ENCODE measurements at places on chromosomes 5 and 9. TPM values are rescaled to one million over a fixed set of nuclear protein-coding genes. Genes with fewer than 3 reads are reported as not detected.

The SGTB gene
- 7.3 TPM for total RNA-seq

The PLEKHG4B gene
- 4.3 TPM for total RNA-seq

The SHOC1 gene
- total RNA-seq: not detected

The RASEF gene
- total RNA-seq: 52.3 TPM

- no peak for DNase-seq
- peaks cover 4% of the 10 kb centered on the region for H3K36me3 ChIP-seq
- H3K27me3 ChIP-seq: no peaks in the 10 kb centered on the region
- H3K4me1 ChIP-seq: no peaks in the 10 kb centered on the region
- no peak overlapping the region for H3K27ac ChIP-seq
Measured at GRCh38 chr9:123606141-123606540, 250.1 kb downstream of the CRB2 start.

DNA sequence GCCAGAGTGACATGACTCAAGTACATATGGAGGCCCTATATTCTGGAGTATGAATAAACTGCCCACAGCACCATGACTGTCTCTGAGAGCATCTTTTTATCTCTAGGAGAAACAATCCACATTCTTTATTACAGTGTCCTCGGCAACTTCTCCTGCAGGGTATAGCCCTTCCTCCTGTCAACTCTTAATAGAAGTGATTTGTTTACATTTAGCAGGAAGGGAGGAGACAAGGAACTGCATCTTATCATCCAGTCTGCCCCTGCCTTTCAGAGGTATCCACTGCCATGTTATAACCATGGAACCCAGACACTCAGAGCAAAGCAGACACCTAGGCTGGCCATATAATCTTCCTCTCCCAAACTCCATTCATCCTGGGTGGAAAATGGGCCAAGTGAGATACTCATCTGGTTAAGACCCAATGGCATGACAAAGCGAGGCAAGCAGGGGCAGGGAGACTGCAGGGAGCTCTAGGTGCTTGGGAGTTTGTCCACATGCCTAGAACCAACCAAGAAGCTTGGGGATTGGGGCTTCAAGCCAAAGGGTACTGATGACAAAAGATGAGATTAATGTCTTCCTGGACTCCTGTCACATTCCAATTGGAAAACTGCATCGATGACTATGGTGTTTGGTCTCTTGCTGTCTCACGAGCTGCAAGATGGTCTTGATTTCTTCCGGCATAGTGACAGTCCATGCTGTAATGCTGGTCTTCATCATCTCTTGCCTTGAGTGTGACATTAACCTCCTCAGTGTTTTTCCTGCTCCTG is 620.5 kb upstream of the KLF4 start:
- no peaks in the 10 kb centered on the region for H3K4me1 ChIP-seq
- no peak overlapping the region for H3K27ac ChIP-seq
- DNase-seq: no peak
- no peaks in the 10 kb centered on the region for H3K27me3 ChIP-seq
- no peak overlapping the region for H3K4me3 ChIP-seq

DNA sequence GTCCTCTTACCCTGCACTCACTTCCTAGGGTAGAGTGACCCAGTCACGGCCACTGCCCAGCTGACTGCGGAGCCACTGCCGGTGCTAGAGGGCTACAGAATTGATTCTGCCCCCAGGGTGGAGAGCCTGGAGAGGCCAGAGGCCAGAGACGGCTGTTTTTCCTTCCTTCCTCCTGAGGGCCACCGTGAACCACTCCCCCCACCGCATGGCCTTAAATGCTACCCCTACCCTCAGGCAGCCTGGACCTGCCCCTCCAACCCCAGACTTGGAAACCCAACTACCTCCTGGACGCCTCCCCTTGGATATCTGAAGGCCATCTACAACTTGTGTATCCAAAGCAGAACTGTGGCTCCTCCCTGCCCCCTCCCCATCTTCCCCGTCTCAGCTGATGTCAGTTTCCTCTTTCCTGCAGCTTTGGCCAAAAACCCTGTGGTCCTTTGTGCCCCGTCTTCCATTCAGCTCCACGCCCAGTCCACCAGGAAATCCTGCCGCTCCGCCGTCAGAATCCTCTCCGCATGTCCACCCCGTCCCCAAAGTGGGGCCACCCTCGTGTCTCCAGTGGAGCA is 16.3 kb downstream of the SH2D3C start:
- H3K4me1 ChIP-seq: peaks cover 21% of the 10 kb centered on the region
- H3K4me3 ChIP-seq: no peak overlapping the region
- H3K27me3 ChIP-seq: no peaks in the 10 kb centered on the region
- no peak for DNase-seq
- H3K36me3 ChIP-seq: no peaks in the 10 kb centered on the region
- peak overlapping the region; percentile 42 for H3K27ac ChIP-seq

- no peak overlapping the region for H3K4me3 ChIP-seq
- DNase-seq: no peak
- no peaks in the 10 kb centered on the region for H3K27me3 ChIP-seq
- no peak overlapping the region for H3K27ac ChIP-seq
Measured at GRCh38 chr9:75138260-75139040, 50.1 kb downstream of the OSTF1 start.

GRCh38 chr9:16062542-16063240 is 509.8 kb downstream of the CCDC171 start:
- no peaks in the 10 kb centered on the region for H3K4me1 ChIP-seq
- H3K36me3 ChIP-seq: no peaks in the 10 kb centered on the region
- DNase-seq: no peak
- H3K27ac ChIP-seq: no peak overlapping the region
- H3K4me3 ChIP-seq: no peak overlapping the region

- no peak overlapping the region for H3K4me3 ChIP-seq
- H3K27me3 ChIP-seq: no peaks in the 10 kb centered on the region
- no peak overlapping the region for H3K27ac ChIP-seq
- no peaks in the 10 kb centered on the region for H3K36me3 ChIP-seq
- no peak for DNase-seq
Measured at GRCh38 chr5:86570427-86571083, 47.2 kb upstream of the COX7C start.

GRCh38 chr9:74726581-74726980 is 161.1 kb downstream of the TRPM6 start:
- DNase-seq: no peak
- no peaks in the 10 kb centered on the region for H3K27me3 ChIP-seq
- no peak overlapping the region for H3K27ac ChIP-seq
- H3K36me3 ChIP-seq: no peaks in the 10 kb centered on the region
- no peak overlapping the region for H3K4me3 ChIP-seq
- no peaks in the 10 kb centered on the region for H3K4me1 ChIP-seq

DNA sequence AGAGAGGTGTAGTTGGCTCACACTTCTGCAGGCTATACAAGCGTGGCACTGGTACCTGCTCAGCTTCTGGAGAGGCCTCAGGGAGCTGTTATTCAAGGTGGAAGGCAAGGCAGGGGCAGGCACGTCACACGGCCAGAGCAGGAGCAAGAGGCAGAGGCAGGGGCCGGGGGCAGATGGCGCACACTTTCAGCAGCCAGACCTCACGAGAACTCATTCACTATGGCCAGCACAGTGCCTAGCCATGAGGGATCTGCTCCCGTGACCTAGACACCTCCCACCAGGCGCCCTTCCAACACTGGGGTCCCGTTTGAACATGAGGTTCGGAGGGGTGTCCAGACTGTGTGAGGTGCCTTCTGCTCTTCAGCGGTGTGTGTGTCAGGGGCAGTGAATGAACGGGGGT is 71.0 kb upstream of the FCN1 start:
- DNase-seq: no peak
- no peaks in the 10 kb centered on the region for H3K4me1 ChIP-seq
- H3K27ac ChIP-seq: no peak overlapping the region

DNA sequence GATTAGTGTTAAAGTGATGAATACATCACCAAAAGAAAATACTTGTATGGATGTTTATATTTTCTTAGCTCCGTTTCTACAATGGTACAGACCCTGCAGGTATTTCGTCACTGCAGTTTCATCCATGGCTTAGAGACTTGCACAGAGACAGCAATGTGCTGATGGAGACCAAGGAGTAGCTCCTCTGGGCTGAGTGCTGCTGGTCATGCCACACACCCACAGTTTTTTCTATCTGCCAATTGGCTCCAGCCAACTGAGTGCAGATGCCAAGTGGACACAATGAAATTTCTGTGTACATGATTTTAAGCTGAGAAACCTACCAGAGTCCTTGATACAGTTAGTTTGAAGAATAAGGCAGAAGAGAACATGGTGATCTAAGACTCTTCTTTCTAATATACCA is 145.9 kb upstream of the ADCY2 start:
- no peaks in the 10 kb centered on the region for H3K27me3 ChIP-seq
- H3K4me1 ChIP-seq: no peaks in the 10 kb centered on the region
- no peak for DNase-seq
- H3K27ac ChIP-seq: no peak overlapping the region
- H3K4me3 ChIP-seq: no peak overlapping the region
- H3K36me3 ChIP-seq: no peaks in the 10 kb centered on the region

- no peak overlapping the region for H3K4me3 ChIP-seq
- no peaks in the 10 kb centered on the region for H3K27me3 ChIP-seq
- H3K27ac ChIP-seq: peak overlapping the region; percentile 88
- H3K36me3 ChIP-seq: no peaks in the 10 kb centered on the region
Measured at GRCh38 chr5:154285661-154286408, 95.3 kb downstream of the GALNT10 start.
